ENCODE measurements at places on chromosomes 7 and 10.

GRCh38 chr7:8035647-8036518 is 67.3 kb downstream of the GLCCI1 start:
- DNase-seq: no peak

GRCh38 chr7:78002715-78003114 is 204.1 kb downstream of the PHTF2 start:
- no peak for DNase-seq

DNA sequence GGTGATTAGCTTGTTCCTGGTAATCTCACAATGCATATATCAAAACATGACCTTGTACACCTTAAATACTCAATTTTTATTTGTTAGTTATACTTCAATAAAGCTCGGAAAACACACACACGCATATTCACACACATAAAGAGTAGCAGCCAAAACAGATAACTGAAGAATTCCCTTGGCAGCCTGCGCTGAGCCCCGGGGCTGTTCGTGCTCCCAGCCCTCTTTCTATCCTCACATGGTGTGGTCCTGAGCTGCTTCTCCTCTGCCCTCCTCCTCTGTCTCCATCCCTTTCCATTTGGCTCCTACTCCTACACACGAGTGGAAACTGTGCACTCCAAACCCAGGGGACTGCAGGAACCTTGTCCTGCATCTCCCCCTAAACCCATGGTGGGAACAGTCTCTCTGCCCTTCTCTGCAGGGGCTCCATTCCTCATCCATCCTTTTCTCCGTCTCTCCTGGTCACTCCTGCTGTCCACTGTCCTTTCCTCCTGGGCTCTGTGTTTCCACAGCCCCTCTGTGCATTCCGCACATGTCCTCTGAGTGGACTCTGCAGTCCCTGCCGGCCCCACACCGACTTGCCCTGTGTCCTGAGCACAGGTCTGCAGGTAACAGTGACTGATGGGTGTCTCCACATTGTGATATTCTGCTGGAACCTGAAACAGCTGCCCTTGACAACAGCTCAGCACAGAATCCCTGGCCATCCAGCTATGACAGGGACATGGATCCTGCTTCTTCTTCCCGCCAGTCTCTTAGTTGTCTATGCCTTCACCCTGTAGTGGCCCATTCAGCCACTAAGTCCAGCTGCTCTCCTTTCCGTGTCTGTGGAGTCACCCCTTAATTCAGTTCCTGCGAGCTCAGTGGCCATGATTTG is 216.8 kb upstream of the ZNF32 start:
- DNase-seq: no peak

DNA sequence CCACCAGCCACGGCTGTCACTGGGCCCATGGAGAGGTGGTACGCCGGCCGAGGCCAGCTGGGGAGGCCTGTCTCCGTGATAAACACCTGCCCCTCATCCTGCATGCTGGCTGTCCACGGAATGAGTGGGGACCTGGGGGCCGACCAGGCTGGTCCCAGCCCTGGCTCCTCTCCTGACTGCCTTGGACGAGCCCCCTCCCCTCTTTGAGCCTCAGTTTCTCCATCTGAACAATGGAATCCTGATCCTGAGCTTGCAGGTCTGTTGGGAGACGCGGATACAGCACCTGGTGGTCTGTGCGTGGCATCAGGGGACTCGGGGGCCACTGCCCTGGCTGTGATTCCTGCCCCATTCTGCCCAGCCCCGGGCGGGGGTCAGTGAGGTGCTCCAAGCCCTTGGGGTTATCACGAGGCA is 109.9 kb downstream of the MICALL2 start:
- DNase-seq: no peak

DNA sequence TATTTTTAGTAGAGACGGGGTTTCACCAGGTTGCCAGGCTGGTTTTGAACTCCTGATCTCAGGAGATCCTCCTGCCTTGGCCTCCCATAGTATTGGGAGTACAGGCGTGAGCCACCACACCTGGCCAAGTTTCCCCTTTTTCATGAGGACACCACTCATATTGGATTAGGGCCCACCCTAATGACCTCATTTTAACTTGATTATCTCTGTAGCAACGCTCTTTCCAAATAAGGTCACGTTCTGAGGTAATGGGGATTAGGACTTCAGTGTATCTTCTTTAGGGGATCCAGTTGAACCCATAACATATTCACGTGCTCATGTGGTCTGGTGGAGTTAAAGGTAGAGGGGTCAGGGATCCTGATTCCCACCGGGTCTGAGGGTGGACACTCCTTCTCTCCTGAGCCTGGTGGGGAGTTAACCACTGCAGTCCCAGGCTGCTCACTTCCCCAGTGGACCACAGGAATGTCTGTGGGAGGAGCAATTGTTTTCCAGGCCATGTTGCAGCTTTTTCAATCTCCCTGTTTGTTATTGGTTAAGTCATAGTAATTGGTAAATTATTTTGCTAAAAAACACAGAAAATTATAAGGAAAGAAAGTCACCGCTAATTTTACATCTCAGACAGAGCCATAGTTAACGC is 130.5 kb downstream of the GRK5 start:
- no peak for DNase-seq

- DNase-seq: no peak
These were observed 143.8 kb downstream of the TES start for GRCh38 chr7:116354171-116354545.

- DNase-seq: peak; percentile 9
These were observed 3.1 kb upstream of the SMURF1 start for GRCh38 chr7:99146979-99147378.

DNA sequence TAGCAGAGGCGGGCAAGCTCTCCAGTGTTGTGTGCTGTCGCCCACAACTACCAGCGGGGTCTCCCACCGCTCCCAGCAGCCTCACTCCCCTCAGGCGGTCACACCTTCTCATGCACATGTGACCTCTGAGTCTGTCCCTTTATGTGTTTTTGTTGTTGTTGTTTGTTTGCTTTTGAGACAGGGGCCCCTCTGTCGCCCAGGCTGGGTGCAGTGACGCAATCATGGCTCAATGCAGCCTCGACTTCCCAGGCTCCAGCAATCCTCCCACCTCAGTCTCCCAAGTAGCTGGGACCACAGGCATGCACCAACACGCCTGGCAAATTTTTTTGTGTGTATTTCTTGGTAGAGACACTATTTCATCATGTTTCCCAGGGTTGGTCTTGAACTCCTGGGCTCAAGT is 1.5 kb downstream of the CPSF4 start:
- DNase-seq: no peak

DNA sequence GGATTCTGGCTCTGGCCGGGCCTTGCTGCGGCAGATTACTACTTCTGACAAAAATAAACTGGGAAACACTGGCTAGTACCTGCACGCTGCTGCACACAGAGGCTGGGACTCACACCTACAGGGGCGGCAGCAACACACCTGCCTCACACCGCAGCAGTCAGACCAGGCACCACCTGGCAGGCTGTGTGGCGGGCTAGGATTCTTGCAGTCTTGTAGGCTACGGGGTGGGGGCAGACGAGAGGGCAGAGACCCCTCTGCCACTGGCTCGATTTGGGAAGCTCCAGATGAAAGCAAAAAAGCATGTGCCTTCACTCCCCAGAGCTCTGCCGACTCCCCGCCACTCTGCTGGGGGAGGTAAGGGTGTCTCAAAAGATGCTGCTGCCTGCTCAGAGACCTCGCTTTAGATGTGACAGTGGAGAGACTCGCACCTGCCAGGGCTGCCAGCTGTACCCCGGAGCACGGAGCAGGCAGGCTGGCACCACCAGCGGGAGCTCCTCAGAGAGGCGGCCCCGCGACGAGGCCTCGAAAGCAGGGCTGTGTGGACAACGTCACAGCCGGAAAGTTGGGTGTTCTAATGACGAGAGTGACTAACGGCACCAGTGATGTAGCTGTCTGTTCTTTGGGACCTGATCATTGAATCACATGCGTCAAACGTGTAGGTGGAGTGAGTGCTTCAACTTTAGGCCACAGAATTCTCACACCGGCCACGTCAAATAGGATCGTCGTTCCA is 250.5 kb downstream of the ZMYND11 start:
- no peak for DNase-seq

- DNase-seq: no peak
These were observed 5.7 kb downstream of the PANK1 start for GRCh38 chr10:89639326-89639725.

- no peak for DNase-seq
These were observed 96.5 kb downstream of the ADCY1 start for GRCh38 chr7:45670717-45671116.

DNA sequence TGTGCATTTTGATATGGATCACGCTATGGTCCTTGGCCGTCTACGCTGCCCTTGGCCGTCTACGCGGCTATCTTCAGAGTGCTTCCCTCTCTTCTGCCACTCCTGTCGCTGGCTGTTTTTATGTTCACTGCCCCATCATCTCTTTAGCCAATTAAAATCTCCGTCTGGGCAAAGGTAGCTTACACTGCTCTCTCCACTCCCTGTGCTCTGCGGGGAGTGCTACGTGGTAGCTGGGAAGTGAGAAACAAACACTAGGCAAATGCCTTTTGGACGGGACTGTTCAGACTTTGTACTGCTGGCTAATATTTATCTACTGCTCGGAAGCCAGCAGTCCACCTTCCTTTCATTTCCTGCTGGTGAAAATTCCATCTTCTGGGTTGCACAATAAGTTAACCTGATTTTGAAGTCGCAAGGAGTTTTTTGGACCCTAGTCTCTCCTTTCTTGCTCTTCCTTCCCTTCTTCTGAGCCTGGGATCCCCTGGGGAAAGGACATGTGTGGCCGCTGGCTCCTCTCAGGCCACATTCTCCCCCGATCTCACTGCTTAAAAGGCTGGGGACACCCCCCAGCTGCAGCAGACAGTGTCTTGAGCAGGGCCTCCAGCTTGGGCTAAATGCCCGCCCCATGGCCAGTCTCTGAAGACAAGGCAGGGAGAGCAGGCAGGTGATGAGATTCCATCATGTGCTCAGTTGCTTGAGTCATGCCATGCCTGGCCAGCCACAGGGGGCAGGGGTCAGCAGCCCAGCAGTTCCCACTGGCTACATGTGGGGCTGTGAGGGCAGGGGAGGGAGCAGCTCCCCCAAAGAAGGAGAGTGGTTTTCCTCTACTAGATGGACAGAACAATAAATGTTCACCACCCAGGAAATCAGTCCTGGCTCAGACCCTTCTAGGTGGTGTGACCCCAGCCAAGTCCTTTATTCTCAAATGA is 25.5 kb upstream of the RBM33 start:
- DNase-seq: no peak

DNA sequence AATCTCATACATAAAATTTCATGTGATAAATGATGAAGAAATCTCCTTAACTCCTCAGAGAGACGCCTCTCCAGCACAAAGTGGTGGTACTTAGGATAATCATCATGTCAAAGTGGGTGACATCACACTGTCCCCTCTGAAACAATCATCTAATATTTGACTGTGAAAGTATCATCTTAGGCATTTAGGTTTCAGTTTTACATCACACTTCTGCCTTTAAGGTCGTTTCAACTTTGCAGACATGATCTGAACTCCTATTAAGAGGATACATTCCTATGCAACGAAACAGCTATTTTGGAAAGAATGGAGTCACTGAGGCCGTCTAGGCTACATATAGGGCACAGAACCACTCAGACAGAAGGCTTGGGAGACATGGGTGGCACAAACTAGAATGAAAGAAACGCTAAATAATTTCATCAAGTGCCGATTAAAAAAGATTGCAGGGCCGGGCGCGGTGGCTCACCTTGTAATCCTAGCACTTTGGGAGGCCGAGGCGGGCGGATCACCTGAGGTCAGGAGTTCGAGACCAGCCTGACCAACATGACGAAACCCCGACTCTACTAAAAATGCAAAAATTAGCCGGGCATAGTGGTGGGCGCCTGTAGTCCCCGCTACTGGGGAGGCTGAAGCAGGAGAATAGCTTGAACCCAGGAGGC is 2.0 kb downstream of the VOPP1 start:
- DNase-seq: no peak

- DNase-seq: no peak
These were observed 350.9 kb upstream of the LRGUK start for GRCh38 chr7:133776266-133776665.

- DNase-seq: no peak
These were observed 69.4 kb downstream of the SH3PXD2A start for GRCh38 chr10:103786020-103786419.

- DNase-seq: no peak
These were observed 1.1 kb upstream of the GIMAP1 start for GRCh38 chr7:150715293-150715692.

- DNase-seq: no peak
These were observed 16.9 kb downstream of the GCK start for GRCh38 chr7:44172352-44172751.

- DNase-seq: no peak
These were observed 350.1 kb upstream of the COBL start for GRCh38 chr7:51666751-51667150.

DNA sequence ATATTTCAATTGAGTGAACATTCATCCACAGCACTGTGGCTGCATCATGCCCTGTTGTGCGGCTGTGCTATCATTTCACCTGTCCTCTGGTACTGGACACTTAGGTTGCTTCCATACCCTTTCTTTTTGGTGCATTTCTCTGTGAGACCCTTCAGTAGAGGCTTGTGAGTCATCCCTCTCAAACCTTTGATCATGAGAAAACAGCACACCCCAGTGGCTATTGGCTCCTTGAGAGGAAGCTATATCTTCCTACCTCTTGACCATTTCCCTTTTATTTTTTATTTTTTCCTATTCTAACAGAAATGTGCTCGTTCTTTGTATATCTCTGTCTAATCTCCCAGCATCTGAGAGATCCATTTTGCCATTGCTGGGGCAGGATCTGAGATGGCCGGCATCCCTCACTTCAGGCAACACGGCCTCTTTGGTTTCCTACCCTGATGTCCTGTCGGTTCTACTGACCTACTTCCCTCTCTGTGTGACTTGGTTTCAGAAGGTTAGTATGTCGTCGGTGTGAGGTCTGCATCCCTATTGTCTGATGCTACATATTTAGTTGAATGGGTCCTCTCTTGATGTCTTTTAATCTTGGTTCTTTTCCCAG is 23.8 kb upstream of the PIK3AP1 start:
- no peak for DNase-seq

DNA sequence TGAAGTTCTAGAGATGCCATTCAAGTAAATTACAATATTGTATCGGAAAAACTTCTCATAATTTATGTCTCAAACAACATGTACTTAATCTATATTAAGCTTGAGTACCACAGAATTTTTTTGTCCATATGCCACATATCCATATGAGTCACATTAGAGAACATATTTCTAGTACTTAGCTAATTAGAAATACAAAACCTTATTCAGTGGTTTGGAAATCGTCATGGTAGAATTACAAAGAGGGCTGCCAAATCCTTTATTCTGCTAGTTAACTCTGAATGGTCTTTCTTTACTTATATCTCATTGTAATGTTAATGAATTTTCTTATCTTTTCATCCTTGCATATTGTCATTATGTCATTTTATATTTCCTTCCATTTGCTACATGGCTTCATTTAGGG is 9.0 kb upstream of the VIM start:
- DNase-seq: no peak

DNA sequence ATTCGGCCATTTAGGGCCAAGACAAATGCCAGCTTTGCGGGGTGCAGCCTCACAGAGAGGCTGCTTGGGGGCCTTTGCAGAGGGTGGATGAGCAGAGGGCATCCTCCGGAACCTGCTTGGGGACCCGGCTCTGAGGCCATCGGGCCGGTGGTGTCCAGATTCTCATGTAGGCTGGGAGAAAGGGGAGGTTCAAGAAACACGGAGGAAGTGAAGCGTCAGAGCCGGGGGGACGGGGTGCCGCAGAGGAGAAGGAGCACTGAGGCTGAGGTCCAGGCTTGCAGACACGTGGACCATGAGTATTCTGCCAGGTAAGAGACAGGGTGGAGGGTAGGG is 150.7 kb upstream of the SHH start:
- no peak for DNase-seq

- peak; percentile 38 for DNase-seq
These were observed at the start of gene AMPH for GRCh38 chr7:38630720-38631673. Gene AMPH (minus strand): TSS chr7:38631373. CDS start chr7:38631351, 22 bp downstream.

- DNase-seq: no peak
These were observed 10.0 kb upstream of the ATP6V1F start for GRCh38 chr7:128852537-128853254.

- DNase-seq: no peak
These were observed 7.7 kb upstream of the CPVL start for GRCh38 chr7:29154076-29154475.
